ENCODE measurements at places on chromosomes 4 and X.

DNA sequence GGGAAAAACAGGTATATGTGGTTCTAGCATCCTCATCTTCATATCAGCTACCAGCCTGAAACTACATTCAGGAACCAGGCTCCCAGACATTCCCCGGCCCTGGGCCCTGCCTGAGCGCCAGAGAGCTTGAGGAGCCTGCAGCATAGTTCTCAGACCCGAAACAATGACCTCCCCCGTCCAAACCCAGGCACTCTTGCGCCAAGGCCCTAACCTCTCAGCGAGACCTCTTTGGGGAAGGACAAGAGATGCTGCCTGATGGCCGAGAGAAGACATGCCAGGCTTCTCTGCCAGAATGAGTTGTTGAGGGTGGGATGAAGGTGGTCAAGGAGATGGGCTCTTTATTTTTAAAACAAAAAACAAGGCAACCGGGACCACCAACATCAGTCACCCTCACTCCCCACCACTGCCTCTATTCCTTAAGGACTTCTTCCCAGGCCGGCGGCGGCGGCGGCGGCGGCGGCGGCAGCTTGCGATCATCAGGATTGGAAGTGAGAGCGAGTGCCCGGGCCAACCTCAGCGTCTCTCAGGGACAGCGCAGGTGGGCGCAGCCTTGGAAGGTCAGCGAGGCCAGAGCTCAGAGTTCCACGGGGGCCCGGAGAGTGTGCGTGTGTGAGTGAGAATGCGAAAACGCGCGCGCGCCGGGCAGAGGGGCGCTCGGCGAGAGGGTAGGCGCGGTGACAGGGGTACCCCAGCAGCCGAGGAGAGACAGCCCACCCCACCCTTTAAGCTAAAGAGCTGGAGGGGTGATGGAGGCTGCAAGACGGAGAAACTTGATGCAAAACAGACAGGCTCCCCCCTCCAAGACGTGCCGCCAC is 601 bp downstream of the INPP4B start:
- no peak for DNase-seq

GRCh38 chrX:12898073-12898472 is 8.3 kb upstream of the TLR8 start:
- no peak for DNase-seq

- DNase-seq: no peak
Measured at GRCh38 chrX:29434939-29435338, 780.4 kb upstream of the MAGEB2 start.

GRCh38 chr4:114561590-114561989 is 37.0 kb upstream of the UGT8 start:
- DNase-seq: peak; percentile 37

DNA sequence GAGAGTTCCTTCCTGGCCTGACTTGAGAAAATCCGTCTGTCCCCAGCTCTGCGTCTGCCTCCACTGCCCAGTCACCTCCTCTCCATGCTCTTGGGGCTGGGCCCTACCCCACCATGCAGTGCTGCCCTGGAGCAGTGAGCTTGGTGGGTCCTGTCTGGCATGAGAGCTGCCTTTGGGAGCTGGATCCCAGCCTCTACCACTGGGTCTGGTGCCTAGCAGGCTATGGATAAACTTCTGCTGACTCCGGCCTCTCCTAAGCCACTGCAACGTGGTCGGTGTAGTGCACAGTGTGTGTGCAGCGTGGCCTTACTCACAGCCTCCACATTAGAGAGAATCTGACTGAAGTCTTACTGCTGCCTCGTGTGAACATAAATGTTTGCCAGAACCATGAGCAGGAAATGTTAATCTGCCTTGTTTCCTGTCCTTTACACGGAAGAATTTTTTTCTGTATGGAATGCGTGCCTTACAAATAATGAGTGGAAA is 47.6 kb downstream of the HTT start:
- DNase-seq: no peak

DNA sequence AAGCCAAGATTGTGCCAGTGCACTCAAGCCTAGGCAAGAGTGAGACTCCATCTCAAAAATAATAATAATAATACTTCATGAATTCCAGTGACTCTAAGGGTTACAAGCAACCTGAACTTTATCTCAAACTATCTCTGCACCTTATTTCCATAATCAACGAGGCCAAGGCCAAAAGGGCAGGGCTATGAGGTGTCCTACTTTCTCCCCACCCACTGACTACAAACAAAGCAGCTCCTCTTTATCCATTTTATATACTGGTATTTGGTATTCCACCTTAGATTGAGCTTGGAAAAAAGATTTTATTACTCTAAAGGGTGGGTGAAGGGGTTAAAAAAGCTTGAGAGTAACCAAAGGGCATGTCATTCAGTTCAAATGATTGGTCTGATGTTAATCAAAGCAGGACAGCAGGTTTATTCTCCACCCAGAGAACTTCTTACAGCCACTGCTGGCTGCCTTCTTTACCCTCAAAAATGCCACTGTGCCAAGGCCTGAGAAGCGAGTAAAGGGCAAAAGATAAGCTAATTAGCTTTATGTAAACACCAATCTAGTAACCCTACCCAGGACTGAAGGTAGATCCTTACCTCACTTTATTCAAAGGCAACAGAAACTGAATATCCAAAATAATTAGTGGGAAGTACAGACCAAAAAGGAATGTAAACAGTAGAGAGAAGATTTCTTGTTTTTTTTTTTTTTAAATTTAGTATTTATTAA is 28.2 kb downstream of the APOO start:
- no peak for DNase-seq

DNA sequence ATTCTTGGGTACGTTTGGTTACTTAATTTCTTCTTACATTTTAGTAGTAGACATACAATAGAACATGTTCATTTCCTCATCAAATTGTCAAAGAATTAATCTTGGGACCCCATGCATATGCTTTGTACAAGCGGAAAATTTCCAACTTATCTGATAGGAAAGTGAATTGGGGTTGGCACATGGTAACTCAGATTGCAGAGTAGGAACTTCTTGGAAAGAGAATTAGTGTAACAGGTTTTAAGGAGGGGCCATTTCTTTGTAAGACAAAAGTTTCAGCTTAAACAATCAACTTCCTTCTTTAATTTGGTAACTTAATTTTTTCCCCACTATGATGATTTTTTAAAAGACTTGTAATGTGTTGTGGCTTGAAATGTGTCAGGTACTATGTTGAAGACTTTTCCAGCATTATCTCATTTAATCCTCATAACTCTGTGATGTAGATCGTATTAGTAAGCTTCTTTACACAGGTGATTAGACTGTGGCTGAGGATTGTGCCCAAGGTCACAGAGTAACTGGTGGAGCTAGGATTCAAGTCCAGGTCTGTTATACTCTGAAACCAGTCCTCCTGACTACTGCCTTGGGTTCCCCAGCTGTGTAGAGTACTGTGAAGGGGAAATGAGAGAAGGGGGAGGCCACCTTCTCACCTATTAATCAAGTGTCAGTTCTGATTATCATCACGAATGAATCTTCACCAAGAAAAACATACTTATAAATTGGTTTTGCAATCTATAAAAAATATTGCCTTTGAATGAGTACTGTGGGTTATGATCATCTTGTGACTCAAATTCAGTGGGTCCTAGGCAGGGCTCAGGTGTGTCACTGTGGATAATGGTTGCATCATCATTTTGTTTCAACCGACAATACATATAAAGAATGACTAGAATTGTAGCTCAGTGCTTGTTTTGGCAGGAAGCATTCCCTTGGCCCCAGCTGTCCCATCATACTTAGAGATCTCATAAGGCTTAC is 4.3 kb downstream of the GK start:
- DNase-seq: peak; percentile 1

DNA sequence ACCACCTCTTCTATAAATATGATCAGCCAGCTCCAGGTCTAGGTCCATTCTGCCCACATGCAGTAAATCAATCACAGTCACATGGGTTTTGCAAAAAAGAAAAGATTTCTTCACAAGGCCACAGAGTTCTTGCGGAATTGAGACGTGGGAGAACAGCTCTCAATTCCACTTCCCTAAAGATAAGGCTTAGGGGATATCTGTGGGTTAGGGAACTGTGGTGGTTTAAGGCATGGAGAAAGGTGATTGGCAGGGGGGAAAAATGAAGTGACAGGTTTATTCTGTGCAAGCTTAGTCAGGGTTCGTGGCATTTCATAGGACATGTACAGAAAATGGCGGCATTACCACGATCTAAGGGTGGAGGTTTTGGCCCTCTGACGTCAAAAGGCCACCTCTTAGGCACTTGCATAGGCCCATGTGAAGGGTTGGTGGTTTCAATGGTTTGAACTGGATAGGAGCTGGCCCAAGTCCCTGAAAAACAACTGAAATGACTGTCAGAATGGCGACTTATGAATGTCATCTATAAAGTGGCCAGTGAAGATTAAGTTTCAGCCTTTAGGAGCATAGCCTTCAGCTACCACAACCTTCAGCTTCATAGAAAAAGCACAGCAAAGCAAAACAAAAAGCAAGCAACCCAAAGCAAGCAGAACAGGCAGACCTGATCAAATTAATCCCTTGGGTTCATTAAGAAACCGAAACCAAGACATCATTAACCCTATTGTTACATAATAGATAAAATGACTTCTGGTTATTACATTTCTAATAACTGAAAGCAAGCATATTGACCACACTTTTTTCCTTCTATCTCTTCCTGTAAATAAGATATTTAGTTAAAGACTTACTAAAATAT is 289.8 kb upstream of the SFRP2 start:
- no peak for DNase-seq

Data from LoVo (cell line).